ENCODE measurements at places on chromosomes 16 and 17.

DNA sequence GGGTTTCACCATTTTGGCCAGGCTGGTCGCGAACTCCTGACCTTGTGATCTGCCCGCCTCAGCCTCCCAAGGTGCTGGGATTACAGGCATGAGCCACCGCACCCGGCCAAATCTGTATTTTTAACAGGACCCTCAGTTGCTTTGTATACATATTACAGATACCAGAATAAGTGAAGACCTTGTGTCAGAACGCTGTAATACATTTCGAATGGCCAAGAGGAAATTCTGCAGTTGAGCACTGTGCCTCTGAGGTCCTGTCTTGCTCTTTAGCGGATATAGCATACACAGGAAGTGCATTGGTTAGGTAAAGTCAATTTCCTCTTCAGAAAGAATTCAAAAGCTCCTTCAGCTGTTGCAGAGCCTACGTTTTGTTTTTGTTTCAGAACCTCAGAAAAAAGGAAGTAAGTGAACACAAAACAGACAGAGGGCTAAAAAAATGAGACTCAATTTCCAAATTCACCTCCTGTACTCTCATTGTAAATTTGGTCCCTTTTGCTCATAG is 15.7 kb downstream of the CRLF3 start:
- DNase-seq = no peak

GRCh38 chr17:14427900-14428647 is 127.2 kb downstream of the HS3ST3B1 start:
- DNase-seq = peak; percentile 32

DNA sequence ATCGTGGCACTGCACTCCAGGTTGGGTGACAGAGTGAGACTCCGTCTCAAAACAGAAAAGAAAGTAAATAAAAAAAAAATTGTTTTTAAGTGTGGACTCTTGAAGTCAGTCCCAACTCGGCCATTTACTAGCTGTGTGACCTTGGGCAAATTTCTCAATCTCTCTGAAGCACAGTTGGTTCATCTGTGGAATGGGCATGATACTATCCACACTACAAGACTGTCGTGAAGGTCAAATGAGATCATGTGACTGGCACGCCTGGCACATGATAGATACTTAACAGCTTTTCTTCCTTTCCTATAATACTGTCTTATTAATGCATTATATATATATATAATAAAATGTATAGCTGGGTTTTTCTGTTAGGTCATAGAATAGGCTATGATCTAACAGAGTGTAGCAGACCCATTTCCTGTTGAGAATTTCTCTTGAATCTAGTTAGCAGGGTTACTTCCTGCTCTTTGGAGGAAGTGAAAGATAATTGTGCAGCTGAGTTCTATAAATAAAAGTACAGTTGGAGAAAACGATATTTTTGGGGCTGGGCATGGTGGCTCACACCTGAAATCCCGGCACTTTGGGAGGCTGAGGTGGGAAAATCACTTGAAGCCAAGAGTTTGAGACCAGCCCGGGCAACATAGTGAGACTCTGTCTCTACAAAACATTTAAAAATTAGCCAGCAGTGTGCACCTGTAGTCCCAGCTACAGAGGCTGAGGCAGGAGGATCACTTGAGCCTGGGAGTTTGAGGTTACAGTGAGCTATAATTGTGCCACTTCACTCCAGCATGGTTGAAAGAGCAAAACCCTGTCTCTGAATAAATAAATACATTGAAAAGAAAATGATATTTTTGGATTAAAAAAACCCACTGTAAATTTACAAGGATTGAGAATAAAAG is 7.3 kb downstream of the MILR1 start:
- DNase-seq = no peak

- DNase-seq = no peak
Measured at GRCh38 chr16:87918338-87918737, 18.0 kb downstream of the CA5A start.

- no peak for DNase-seq
Measured at GRCh38 chr17:83058266-83058798, 21.1 kb upstream of the METRNL start.

DNA sequence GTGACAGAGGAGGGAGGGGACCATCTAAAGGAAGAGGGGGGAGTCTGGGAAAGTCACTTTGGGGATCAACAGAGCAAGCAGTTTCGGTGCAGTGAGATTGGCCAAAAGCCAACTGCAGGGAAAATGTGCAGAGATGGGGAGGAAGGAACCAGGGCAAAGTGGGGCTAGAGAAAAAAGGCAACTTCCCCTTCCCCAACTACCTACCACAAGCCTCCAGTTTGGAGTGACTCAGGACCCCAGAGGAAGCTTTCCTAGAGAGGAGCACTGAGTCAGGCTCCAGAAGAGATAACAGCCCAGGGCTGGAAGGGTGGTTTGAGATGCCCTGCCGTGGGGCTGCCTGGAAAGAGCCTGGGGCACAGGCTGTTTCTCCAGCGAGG is 6.9 kb upstream of the CD300LD start:
- DNase-seq = no peak

DNA sequence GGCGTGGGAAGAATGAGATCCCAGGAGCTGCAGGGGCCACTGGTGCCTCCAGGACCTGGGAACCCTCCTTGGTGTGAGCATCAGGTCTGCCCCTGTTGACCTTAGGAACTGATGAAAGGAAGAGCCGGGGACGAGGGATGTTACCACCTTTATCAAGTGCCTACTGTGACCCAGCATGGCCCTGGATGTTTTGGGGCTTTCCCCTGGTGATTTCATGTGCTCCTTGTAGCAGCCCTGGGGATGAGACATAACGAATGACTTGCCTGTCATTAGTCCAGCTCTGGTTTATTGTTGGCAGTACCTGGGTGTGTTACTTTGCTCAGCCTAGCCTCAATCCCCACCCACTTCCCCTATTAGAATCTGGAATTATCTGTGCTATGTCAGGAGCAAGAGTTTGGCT is 39.9 kb downstream of the WSCD1 start:
- no peak for DNase-seq

DNA sequence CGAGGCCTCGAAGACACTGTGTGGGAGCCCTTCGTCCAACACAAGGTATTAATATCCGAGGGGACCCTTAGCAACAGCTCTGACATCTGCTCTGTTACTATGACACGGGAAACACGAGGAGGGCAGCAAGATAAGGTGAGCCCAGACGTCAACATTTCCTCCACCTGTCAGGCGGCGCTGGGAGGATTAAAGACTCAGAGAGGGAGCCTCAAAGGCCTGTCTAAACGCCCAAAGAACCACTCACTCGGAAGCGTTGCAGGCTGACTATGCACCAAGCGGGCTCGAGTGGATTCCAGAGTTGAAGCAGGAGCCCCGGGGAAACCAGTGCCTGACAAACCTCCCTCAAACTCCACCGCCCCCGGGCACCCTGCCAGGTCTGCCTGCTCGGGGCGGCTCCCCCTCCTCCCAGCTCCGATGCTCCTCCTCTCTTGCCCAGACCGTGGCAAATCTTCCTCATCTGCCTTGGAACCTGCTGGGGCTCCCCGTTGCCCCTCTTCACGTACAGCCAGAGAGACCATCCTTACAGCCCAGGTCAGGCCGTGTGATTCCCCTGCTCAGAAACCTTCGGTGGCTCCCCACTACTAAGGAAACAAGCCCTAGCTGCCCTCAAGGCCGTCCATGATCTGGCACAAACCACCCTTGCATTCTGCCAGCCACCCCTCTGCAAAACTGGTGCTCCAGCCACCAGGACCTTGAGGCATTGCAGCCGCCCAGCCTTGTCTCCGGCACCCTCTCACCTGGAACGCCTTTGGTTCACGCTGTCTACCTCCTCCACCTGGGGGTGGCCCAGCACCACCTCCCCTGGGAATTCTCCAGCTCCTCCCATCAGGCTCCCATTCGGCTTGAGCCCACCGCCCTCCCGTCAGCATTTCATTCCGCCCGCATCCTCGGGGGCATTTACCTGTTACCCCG is 16.2 kb downstream of the RPH3AL start:
- peak; percentile 51 for DNase-seq

- no peak for DNase-seq
Measured at GRCh38 chr16:67674851-67675578, 8.4 kb downstream of the C16orf86 start.

- no peak for DNase-seq
Measured at GRCh38 chr16:48124266-48124665, 31.5 kb downstream of the ABCC12 start.

GRCh38 chr17:71460943-71461342 is 659.9 kb upstream of the SOX9 start:
- no peak for DNase-seq

DNA sequence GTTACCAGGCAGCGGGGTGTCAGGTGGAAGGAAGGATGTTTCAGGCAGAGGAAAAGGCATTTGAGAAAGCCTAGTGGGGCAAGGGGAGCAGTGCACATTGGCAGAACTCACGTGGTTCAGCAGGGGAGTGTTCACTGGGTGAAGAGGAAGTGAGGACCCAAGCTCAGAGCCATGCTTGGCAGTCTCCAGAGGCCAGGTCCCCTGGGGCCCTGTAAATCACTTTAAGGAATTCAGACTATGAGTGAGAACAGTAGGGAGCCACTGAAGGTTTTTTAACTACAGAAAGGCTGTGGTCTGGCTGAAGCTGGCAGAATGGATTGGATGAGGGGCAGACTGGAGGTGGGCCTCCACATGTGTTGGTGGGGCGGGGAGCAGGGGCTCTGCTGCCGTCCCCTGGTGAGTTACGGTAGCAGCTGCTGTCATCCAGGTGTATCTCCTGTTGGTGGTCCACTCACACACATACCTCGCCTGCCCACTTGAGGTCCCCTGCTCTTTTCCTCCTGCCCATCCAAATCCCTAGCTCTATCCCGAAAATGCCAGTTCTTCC is 5.1 kb downstream of the CLEC16A start:
- DNase-seq = peak; percentile 42

DNA sequence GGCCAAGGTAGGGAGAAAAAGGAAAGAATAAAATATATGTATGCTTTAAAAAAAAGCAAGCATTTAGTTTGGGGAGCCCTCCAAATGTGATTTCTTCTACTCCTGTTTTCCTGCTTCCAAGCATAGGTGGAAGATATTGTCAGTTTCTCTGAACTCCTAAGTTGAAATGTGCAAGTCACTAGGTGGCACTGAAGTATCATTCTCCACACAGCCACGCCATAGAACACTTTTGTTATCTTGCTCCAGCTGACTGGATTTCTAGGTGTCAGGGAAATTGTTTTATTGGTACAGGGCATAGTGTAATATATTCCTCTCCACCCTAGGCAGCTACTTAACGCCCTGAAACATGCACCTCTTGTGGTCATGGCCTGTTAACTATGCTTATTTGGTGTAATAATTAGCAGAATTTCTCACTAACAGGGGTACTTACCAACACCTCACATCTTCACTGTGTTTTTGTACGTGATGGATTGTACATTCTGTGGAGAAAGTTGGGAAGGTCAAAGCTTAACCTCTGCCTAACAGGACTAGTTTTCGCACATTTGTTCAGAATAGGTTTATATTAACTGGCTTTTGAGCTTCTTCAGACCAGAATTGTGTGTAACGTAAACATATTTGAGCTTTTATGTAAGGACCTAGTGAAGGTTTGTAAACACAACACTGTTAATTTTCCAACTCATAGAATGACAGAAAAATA is 69.3 kb downstream of the FTO start:
- no peak for DNase-seq

DNA sequence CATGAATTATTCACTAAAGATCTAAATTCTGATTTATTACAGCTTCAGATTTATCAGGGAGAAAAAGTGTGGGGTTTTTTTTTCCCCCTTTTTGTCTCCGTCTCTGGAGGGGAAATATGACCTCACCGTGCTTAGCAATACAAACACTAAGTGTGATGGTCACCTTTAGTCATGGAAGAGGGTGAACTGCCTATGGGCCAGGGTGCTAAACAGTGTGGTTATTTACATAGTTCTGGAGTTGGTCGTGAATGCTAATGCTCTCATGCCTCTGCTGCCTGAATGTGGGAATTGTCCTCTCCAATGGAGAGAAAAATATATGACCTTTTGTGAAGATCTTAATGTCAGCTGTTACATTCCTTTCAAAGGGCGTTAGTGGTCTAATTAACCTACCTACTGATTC is 44.8 kb upstream of the MSI2 start:
- DNase-seq = no peak

- DNase-seq = peak; percentile 40
Measured at GRCh38 chr16:6682142-6682811, 650.4 kb upstream of the RBFOX1 start.

GRCh38 chr16:19382887-19383816 is 34.5 kb upstream of the TMC5 start:
- no peak for DNase-seq

GRCh38 chr17:6078458-6078871 is 8.3 kb downstream of the WSCD1 start:
- no peak for DNase-seq

DNA sequence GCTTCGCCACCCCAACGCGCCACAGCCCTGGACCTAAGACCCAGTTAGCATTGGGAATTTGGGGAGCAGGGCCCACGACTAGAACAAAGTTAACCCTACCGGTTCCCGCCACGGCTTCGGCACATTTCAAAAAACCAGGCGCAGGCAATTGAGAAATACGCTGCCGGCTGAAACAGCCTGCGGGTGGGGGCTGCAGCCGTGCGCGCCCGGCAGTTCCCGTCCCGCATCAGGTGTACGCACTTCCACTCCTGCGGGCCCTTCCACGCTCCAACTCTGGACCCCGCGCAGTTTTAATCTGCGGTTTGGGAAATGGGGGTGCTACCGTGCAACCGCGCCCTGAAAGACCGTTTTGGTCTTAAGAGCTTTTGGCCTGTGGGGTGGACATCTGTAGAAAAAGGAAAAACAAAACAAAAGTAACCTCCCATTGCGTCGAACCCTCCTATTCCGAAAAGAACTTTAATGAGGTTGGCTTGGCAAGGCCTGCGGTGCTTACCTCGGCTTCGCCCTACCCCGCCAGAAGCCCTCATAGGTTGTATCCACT is 7.1 kb downstream of the IRX5 start:
- no peak for DNase-seq

DNA sequence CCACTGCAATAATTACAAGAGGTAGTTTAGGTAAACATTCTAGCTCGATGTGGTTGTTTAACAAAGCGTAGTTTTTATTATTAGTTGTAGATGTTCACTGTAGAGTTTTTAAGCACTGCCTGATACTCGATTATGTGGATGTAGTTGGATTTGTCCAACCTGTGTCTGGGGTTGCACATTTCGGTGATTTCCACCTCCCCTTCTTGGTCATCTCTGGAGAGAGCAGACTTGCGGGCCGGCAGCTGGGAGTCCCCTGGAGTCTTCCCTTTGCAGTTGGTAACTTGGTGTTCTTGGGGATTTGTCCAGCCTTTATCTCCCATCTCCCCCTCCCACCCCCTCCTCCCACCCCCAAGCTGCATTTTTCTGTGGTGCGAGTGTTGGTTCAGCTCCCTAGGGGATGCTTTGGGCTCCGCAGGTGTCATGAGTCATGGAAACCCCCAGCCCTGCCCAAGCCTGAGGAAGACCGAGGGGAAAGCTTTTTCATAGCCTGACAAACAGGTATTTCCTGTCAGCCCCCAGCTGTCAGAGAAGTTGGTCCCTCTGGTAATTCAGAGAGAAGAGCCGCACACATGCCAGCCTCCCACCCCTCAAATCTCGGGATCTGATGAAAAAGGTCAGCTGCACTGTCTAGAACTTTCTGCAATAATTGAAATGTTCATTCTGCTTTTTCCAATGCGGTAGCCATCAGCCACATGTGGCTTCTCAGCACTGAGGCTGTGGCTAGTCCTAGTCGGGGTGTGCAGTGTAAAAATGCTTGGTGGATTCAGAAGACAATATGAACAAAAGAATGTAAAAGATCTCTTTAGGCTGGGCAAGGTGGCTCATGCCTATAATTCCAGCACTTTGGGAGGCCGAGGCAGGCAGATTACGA is 50.3 kb downstream of the KSR1 start:
- no peak for DNase-seq

Data from stimulated activated CD4-positive, alpha-beta T cell treated with anti-CD3 and anti-CD28 coated beads, Interleukin-2, amount 100 ng/mL, for 24 hours (primary cell).